WTC11 (cell line): ENCODE measurements at places on chromosomes 5 and 9.
A peak's percentile ranks its signal among the peaks of the same experiment; 100 is the strongest.

GRCh38 chr5:152246401-152246800 is 158.7 kb downstream of the NMUR2 start:
- H3K27me3 ChIP-seq, result peaks cover 14% of the 10 kb centered on the region
- H3K4me1 ChIP-seq, result no peaks in the 10 kb centered on the region
- no peak overlapping the region for H3K4me3 ChIP-seq

DNA sequence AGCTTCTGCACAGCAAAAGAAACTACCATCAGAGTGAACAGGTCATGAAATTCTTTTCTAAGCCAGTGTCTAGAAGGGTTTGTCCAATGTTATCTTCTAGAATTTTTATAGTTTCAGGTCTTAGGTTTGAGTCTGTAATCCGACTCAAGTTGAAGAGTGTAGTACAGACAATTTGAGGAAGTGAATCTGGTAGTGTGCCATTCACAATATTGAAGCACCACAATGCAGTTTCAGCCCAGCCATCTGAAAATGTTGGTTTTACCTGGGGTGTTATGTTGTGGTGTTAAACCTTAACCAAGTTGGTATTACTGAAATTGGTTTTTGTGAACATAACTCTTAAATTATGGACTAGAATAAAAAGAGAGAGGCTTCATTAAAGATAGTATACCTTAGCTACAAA is 77.2 kb downstream of the ADAMTS16 start:
- no peak for DNase-seq
- peaks cover 14% of the 10 kb centered on the region for H3K4me1 ChIP-seq
- H3K36me3 ChIP-seq, result peaks cover 26% of the 10 kb centered on the region

DNA sequence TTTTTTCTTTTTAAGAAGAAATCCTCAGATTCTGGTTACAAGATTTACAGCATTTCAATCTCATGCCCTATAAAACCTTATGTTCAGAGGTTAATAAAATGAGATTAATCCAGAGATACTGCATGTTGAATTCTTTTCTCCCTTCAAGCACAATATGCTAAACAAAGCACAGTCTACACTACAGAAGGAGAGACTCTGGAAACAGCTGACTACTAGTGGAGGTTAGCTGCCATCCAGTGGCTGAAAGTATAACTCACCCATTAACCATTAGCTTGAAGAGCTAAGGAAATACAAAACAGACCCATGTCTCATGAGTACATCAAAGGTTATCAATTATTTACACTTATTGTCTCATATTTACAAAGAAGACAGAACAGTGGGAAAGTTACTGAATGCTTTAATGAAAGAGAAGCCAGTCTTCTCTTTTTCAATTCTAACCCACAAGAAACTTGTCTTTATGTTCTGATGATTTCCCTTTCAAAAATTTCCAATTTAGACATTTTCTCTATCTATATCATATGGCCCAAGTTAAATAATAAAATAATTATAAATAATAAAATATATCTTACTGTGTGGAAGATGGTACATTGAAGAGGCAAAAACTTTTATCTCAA is 12.7 kb upstream of the DNAH5 start:
- no peaks in the 10 kb centered on the region for H3K36me3 ChIP-seq
- no peak overlapping the region for H3K27ac ChIP-seq
- peaks cover 2% of the 10 kb centered on the region for H3K4me1 ChIP-seq
- no peak overlapping the region for H3K4me3 ChIP-seq

DNA sequence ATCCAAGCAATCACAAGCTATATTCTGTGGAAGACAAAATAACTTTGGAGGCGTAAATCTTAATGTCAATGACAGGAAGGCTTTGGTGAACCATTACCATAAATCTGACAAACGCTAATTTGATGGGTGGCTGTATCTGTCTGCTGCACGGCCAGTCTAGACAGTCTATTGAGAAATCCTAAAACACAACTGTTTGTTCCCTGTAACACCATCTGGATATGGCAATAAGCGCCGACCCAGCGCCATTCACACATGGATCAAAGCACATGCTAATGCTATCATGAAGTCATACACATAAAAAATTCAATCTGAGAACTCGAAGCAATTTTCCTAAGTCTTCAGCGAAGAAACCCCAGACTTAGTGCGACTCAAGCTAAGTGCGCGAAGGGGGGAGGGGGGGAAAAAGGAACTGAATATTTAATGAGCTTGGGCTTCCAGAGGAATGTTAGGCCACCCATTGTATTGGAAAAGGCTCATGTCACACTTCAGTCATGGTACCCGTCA is 95.1 kb downstream of the ARL15 start:
- no peaks in the 10 kb centered on the region for H3K27me3 ChIP-seq
- no peak for DNase-seq
- no peak overlapping the region; the same call in 1 of the 2 replicates for H3K27ac ChIP-seq
- H3K36me3 ChIP-seq, result no peaks in the 10 kb centered on the region

DNA sequence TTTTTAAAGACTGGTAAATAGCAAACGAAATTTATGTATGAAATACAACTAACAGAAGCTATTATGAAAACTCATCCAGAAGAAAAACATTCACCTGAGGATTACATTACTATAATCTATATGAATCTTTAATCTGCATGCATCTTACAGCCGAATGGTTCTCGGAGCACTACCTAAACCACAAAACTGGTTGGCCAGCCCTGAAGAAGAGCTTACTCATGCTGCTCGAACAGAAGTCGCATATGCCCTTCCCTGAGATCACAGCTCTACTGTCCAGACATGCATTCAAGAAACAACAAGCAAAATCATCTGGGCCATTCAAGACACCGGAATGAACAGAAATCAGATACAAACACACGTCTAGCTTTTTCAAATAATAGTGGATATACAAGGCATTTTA is 931.0 kb upstream of the DMAC1 start:
- peaks cover 43% of the 10 kb centered on the region for H3K4me1 ChIP-seq
- H3K27ac ChIP-seq, result peak overlapping the region; percentile 62
- no peak overlapping the region for H3K4me3 ChIP-seq
- no peaks in the 10 kb centered on the region for H3K36me3 ChIP-seq
- H3K27me3 ChIP-seq, result no peaks in the 10 kb centered on the region

DNA sequence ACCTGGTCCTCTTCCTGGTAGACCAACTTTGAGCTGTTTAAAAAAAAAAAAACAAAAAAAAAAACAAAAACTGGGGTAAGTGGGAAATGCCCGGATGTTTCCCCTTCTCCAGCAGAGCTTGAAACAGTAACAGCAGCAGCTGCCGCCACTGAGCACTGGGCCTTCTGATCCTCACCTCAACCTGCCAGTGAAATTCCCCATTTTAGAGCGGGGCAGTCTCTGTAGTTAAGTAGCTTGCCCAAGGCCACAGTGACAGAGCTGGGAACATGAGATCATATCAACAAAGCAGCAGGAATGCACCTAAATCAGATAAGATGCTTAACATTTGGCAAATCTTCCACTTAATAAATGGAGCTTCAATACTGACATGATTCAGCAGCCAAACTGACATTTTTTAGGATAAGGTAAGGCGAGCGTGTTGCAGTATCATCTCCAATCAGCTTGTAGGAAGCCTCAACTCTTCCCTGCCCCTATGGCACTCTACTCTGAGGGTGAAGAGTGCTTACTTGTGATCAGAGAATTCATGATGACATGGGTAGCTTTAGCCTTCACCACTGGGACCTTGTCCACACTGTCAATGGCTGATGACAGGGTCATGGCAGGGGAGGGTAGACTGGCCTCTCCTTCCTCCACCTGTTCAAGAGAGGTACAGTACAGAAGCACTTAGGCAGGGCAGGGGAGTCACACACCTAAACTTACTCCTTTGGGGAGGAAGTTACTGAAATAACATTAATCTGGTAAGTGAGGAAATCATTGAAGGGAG is 9.3 kb downstream of the KIAA1191 start:
- no peaks in the 10 kb centered on the region for H3K27me3 ChIP-seq
- no peak for DNase-seq

GRCh38 chr9:127036437-127036836 is 86.0 kb downstream of the ANGPTL2 start:
- H3K4me1 ChIP-seq, result no peaks in the 10 kb centered on the region
- H3K27ac ChIP-seq, result no peak overlapping the region; the same call in 1 of the 2 replicates
- H3K4me3 ChIP-seq, result no peak overlapping the region
- H3K27me3 ChIP-seq, result no peaks in the 10 kb centered on the region
- H3K36me3 ChIP-seq, result no peaks in the 10 kb centered on the region
- DNase-seq, result no peak

GRCh38 chr5:124289641-124290311 is 456.7 kb downstream of the ZNF608 start:
- peak; percentile 61 for DNase-seq
- H3K36me3 ChIP-seq, result peaks cover 22% of the 10 kb centered on the region
- no peaks in the 10 kb centered on the region; the same call in 1 of the 2 replicates for H3K27me3 ChIP-seq
- no peak overlapping the region for H3K4me3 ChIP-seq
- H3K27ac ChIP-seq, result peak overlapping the region; percentile 91

DNA sequence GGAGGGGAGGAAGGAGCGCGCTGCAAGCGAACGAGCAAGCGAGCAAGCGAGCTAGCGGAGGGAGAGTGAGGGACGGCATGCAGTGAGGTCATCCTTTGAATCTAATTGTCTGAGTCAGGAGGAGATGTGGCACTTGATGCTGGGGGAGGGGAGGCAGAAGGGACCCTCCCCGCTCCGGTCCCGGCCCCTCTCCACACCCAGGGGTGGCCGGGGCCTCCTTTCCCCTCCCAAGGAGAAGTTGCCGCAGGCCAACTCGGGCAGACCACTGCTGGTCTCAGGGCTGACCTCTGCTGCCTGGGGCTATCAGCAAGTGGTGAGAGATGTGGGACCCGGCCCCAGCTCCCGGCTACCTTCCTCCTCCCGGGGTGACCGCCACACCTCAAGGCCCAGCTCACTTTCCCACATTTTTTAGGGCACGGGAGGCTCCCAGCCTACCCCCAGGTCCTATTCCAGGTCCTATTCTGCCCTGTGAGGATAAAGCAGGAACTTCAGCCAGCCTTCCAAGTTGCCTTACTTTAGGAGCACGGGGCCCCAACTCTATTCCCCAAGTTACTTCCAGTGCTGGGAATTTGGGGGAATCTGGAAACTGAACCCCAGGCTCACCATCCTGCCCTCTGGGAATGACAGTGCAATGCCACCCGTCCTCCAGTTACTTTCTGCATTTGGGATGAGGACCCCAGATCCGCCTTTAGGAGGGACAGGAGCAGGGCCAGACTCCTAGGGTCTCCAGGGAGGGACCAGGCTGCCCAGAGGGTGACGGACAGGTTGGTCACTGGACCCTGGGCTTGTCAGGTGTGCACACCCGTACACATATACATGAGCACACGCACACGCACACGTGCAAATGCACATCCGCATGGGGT is 11.1 kb downstream of the CNTFR start:
- no peak overlapping the region for H3K27ac ChIP-seq
- peaks cover 73% of the 10 kb centered on the region for H3K27me3 ChIP-seq
- no peaks in the 10 kb centered on the region for H3K36me3 ChIP-seq
- H3K4me3 ChIP-seq, result peak overlapping the region; percentile 67
- H3K4me1 ChIP-seq, result peaks cover 48% of the 10 kb centered on the region

- peaks cover 25% of the 10 kb centered on the region for H3K36me3 ChIP-seq
- peak; percentile 16 for DNase-seq
- H3K4me1 ChIP-seq, result 0 out of 2 replicates have a peak, but pooled peaks cover 3% of the 10 kb centered on the region
Observed at GRCh38 chr5:38994324-38994927, 79.8 kb downstream of the RICTOR start.

GRCh38 chr5:73673161-73673591 is 47.2 kb downstream of the ARHGEF28 start:
- no peak overlapping the region for H3K27ac ChIP-seq
- no peak for DNase-seq

DNA sequence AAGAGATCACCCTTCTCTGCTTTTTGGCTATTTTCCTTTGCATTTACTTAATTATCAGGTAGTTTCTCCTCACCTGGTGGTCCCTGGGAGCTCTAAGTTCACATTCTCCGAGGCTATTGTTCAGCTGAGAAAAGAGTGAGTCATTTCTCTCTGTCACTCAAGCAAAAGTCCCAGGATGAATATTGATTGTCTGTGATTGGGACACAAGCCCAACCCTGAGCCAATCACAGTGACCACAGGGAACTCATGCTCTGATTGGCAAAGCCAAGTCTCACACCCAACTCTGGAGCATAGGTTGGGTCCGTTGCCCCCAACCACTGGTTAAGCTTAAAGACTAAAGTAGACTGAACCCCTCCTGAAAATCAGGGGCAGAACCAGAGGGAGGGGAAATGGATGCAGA is 27.8 kb upstream of the FAT2 start:
- no peak overlapping the region for H3K27ac ChIP-seq
- H3K27me3 ChIP-seq, result no peaks in the 10 kb centered on the region; the same call in 1 of the 2 replicates
- H3K4me3 ChIP-seq, result no peak overlapping the region
